ENCODE measurements at places on chromosomes 5 and 9.

GRCh38 chr9:115192835-115193525 is 75.0 kb upstream of the TNC start:
- no peak for DNase-seq

DNA sequence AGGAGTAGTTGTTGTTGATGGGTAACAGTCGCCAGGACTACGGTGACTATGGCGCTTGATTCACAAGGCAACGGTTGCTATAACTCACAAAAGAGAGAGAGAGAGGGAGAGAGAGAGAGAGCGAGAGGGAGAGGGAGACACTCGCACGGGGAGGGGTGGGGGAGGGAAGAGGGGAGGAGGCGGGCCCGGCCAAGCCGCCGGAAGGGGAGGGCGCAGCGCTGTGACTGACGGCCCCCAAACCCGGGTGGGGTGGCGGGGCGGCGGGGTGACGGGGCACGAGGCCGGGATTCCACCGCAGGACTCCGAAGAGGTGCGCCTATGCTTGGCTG is at the start of gene RFX3:
Gene RFX3, minus strand, starts transcription at position 166 of the 329 bp plus-strand sequence. CDS start 130,413 bp downstream, outside the sequence.
- peak; percentile 87 for DNase-seq

GRCh38 chr5:152622628-152623027 is 217.5 kb upstream of the NMUR2 start:
- DNase-seq: no peak

GRCh38 chr5:3787604-3788003 is 192.0 kb downstream of the IRX1 start:
- DNase-seq: no peak

DNA sequence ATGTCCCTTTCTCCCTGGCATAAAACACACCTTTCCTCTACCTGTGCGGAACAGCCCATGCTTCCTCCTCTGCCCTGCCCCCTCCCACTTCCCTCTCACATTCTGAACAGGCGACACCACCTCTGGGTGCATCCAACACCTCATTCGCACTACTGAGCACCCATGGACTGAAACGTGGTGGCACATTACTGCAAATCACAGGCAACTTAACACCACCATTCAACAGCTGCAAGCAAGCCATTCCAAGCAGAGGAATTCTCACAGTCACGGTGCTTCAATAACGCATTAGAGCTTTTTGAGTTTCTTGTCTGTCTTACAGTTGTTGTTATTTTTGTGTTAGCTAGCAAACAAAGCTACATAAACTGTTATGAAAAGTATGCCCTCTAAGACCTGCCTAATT is 298.2 kb upstream of the TAS2R1 start:
- DNase-seq: no peak

DNA sequence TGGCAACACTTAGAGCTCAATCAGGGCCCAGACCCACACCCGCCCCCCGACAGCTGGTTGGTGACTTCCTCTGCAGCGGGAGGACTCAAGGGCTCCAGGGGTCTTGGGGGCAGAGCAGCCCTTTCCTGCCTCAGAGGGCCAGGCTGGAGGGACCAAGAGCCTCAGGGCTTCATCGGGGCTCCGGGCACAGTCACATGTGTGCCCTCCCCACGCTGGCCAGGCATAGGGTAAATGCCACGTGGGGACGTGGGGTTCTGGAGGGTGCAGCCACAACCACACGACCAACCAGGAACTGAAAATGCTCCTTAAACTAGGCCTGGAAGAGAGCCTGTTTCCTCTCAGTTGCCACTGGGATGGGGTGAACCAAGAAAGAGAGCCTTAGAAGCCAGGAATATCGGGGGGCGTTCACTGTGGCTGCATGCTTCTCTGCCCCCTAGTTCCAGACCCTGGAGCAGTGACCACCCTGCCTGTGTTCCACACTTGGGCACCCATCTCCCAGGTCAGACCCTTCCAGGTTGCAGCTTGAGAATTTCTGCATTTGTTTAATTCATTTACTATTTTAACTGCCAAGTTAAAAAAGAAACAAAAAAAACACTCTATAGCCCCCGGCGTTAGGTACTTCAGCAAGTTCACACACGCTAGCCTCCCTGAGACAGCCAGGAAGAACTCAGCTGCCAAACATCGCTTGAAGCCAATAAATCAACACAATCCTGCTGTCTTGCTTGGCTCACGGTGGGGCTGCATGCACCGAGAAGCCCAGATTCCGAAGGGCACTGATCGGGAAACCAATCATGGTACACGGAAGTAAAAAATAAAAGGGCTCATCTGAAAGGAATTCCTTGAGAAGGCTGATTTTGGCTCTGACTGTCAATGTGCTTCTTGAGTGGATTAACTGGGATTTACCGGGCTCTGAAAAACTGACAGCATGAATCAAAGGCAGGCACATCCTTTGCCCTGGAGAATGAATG is 56.1 kb upstream of the PHYKPL start:
- no peak for DNase-seq

- no peak for DNase-seq
These were observed 143.9 kb upstream of the LHFPL2 start for GRCh38 chr5:78792345-78793055.

- peak; percentile 10 for DNase-seq
These were observed 478 bp downstream of the RAB14 start for GRCh38 chr9:121201045-121201737.

DNA sequence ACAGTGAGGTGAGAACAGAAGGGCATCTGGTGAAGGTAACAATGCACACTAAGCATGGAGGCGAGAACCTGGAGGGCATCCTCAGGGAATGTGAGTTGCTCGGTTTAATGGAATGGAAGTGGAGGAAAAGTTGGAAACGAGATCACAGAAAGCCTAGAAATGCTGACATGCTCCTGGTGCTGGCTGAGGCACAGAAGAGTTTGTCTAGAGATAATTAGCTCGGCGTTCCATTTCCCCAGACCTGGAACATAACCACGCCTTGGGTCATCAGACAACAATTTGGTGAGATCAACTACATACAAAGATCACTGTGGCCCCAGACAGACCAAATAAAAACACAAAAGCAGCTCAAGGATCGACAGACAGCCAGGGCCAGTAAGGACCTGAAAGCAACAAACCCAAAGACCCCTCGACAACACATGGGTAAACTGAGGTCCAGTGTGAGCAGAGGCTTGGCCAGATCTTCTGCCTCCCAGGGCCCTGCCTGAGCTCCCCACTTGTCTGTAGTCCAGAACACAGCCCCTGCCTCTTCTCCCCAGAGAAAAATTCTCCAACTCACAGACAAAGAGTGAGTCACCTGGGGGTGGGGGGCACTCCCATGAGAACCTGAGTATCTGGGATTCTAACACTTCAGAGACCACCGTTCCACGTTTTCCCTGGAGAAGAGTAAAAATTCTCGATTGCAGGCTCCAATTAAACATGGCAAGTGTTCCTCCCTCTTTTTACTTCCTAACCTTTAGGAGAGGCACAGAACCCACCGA is 52.5 kb downstream of the SHB start:
- DNase-seq: no peak

GRCh38 chr9:95777136-95777535 is 98.4 kb upstream of the ERCC6L2 start:
- DNase-seq: no peak

- no peak for DNase-seq
These were observed 30.7 kb downstream of the IFNW1 start for GRCh38 chr9:21110708-21111576.

DNA sequence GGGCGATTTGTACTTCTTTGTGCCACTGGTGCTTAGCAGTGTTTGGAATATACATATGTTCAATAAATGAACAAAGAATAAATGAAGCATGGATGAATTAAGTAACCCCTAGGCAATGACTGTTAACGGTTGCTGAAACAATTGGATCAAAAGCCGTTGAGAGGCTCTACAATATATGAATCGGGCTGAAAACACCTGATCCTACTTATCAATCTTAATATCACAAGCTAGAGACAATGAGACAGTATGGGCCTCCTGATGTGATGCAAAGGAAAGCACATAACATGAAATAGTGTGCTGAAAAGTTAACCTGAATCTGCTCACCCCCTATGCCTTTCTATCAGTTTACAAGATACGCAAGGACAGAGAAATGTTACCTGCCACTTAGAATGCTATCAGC is 410.3 kb upstream of the RGMB start:
- DNase-seq: no peak

DNA sequence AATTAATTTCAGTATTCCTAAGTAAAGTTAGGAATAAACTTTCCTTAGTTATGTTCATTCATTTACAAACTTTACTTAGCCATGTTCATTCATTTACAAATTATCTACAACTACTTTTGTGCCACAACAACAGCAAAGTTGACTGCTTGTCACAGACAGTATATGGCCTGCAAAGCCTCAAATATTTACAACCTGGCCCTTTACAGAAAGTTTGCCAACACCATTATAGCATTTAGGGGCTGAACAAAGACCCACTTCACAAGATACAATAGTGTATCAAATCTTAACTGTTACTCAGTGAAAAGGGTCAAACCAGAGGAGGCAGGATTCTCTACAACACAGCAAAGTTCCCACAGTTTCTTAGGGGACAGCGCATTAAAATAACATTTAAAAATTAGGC is 9.7 kb upstream of the OTULINL start:
- DNase-seq: no peak

DNA sequence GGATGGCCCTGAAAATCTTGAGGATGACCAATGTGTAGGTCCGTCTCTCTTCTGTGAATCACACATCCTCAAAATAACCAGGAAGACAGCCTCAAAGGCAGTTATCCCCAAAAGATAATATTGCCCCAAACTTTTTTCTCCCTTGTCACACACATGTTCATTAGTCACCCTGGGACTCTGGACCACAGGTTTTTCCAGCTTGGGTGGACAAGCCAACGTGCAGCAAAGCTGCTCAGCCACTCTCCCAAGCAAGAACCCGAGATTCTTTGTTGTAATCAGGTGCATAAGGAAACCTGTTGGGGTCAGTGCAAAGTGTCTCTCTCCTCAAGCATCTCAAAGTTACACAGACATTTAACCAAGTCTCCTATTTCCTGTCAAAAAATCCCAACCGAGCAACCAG is 196.6 kb downstream of the GNA14 start:
- DNase-seq: no peak

DNA sequence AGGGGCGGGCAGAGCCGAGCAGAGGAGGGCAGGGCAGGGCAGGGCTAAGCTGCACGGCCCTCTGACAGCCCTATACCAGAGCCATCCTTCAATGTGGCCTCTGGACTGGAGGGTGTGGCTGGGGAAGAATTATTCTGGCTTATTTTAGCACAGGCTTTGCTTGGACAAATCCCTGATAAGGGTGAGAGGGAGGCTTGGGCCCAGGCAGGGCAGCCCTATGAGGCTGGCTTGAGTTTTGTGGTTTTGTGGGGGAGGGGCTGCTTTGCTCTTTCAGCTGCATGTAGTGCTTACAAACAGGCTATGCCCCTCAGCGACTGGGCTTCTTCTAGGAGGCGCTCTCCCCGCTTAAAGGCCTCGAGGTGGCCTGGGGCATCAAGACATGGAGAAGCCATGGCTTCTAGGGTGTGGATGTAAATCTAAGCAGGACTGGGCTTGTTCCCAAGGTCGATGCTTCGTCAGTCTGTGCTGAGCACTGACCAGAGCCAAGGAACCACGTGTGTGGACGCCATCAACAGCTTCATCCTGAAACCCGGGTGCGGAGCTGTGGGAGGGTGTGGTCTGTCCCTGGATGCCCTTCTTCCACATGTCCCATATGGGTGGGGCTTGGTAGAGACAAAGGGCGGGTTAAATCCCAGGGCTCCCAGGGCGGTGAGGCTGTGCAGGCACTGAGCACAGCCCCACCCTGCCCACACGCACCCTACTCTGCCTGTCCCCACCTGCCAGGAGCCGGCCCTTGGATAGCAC is 45.7 kb upstream of the IPPK start:
- no peak for DNase-seq

- no peak for DNase-seq
These were observed 12.7 kb downstream of the CCDC180 start for GRCh38 chr9:97320080-97320642.

DNA sequence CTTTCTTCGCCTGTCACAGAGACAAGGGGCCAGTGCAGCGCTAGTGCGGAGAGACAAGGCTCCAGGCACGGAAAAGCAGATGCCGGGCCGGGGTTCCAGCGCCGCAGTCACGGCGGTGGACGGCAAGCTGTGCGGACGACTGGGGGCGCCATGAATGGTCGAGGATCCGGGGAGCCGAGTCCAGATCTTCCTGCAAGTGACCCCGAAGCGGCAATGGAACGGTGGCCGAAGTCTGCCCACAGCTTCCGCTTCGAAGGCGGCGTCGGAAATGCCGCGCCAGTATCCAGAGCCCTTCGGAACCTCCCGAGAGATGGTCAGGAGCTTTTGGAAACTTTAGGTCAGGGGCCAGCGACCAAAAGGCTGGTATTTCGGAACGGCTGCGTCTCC is 601 bp upstream of the FAF2 start:
- no peak for DNase-seq

- no peak for DNase-seq
These were observed 136.6 kb upstream of the OR13F1 start for GRCh38 chr9:104367507-104367906.

- no peak for DNase-seq
These were observed 88.4 kb upstream of the SH3PXD2B start for GRCh38 chr5:172542651-172543131.

DNA sequence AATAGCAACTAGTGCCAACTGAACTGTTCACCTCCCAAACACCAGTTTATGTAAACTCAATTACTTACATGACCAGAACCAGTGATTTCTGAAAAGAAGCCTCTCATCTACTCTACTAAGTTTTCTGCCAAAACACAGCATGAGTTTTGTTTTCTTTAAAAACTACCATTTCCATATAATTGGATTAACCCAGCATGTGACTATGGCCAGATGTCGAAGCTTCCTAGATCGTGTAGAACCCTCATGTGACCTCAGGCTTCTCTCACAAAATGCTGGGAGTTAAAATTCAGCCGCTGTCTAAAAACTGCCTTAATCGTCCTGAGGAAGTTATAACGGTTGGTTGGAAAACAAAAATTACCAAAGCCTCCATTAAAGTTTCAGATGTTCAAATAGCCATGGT is 303.5 kb downstream of the IRX1 start:
- DNase-seq: no peak

- no peak for DNase-seq
These were observed 297.1 kb upstream of the C9orf72 start for GRCh38 chr9:27870404-27870803.

DNA sequence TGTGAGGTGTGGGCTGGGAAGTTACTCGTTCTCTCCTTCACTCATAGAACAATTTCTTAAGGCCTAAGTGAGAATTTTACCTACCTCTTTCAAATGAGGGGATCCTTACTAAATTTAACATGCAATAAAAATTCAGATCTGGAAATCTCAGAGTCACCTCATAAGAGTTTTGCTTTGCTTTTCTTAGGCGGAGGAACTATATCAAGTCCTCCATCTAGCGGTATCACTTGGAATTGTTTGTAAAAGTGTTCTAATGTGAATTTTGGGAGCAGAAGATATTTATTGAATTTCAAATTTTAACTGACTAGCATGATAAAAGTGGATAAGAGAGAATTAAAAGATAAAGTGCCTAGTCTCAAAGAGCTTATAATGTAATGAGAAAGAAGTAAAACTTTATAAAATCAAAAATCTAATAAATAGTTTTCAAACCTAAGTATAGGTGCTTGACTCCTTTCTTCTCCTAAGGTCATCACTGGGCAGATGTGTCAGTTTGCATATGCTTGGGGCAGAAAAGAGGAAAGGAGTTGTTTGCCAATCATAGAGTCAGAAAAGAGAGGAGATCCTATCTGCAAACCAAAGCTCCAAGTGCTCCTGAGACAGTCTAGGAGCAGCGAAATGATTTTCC is 145.7 kb upstream of the DAB2 start:
- no peak for DNase-seq

- DNase-seq: no peak
These were observed 369.8 kb downstream of the GADD45G start for GRCh38 chr9:89974582-89974981.
